ENCODE measurements at places on chromosomes 16 and 17.

DNA sequence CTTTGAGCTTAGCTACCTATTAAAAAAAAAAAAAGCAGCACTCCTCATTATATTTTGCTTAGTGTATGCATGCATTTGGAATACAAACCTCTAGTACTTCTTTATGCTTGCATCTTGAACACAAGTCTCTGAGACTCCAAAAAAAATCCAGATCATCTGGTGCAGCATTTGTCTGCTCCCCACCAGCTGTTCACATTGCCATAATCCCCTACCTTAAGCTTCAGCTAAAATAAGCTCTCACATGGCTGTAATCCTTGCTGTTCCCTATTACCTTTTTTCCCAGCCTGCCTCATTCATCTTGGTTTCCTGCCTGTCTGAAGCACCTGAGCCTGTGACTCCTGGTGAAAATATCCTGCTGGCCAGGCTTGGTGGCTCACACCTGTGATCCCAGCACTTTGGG lies 7.5 kb upstream of the NFATC2IP start:
- DNase-seq, result no peak

DNA sequence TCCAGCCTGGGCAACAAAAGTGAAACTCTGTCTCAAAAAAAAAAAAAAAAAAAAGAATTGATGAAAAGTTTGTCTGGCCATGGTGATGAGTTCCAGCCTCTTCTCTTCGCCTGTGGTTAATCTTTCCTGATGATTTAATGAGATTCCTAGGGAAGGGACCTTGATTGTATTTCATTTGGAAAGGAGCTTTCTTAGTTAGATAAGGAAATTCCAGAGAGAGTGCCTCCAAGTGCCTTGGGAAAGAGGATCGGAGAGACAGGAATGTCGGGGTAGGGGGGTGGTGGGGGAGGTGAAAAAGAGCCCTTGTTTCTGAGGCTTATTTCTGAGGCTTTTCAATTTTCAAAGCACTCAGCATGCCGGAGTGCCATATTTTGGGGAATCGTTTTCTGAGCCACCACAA lies 93.2 kb upstream of the SIAH1 start:
- no peak for DNase-seq

DNA sequence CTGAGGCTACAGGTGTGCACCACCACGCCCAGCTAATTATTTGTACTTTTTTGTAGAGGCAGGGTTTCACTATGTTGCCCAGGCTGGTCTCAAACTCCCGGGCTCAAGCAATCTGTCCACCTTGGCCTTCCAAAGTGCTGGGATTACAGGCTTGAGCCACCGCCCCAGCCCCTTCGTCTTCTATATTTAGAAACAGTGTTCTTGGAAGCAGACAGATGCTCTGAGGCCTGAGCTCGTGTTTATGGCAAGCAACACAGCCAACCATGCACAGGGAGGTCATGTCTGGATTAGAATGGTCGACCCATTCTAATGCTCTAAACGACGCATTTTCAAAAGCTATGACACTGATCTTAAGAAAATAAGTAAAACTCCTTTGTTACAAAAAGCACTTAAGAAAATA lies 16.6 kb downstream of the TMEM204 start:
- DNase-seq, result no peak

DNA sequence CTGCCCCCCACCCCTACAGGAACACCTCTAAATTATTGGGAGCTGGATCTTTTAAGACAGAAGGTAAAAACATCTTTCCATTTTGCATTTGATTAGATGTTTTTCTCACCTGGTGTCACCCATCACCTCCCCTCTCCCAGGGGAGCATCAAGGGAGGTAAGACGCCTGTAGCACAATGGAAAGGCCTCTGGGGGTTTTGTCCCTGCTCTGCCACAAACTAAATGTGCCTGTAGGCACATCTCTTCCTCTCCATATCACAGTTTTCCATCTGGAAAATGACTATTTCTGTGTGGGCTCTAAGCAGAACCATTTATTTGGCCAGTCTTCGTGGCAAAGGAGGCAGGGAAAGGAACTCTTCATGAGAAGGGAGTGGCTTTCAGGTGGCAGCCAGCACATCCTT lies 76.6 kb downstream of the GNAO1 start:
- DNase-seq, result no peak

Measured in CD4-positive, alpha-beta T cell treated with Interleukin-2 at 100 ng/mL for 4 hours (primary cell).